Stimulated activated CD8-positive, alpha-beta memory T cell treated with anti-CD3 and anti-CD28 coated beads, Interleukin-15, amount 100 ng/mL, for 24 hours (primary cell): ENCODE measurements at places on chromosomes 16 and 17.

DNA sequence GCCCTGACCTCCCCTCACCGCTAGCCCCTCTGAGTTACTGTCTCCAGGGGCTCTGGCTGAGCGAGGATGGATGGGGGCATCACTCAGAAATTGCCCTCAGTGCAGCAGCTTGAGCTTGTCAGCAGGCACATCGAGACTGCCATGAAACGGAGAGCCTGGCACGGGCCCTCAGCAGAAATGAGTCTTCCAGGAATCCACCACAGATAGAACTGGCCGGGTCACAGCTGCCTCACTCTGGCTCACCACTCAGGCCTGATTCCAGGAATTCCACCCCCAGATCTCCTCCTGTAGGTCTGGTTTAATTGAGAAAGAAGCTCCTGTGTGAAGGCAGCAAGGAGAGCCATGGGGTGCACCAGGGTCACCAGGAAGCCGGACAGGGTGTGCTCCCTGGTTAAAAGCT, 85.5 kb downstream of the GSG1L start:
- no peak for DNase-seq

DNA sequence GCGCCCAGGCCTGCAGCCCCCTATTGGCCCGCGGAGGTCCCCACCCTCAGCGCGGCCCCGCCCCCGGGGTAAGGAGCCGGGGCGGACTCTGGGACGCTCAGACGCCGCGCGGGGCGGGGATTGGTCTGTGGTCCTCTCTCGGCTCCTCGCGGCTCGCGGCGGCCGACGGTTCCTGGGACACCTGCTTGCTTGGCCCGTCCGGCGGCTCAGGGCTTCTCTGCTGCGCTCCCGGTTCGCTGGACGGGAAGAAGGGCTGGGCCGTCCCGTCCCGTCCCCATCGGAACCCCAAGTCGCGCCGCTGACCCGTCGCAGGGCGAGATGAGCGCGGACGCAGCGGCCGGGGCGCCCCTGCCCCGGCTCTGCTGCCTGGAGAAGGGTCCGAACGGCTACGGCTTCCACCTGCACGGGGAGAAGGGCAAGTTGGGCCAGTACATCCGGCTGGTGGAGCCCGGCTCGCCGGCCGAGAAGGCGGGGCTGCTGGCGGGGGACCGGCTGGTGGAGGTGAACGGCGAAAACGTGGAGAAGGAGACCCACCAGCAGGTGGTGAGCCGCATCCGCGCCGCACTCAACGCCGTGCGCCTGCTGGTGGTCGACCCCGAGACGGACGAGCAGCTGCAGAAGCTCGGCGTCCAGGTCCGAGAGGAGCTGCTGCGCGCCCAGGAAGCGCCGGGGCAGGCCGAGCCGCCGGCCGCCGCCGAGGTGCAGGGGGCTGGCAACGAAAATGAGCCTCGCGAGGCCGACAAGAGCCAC, at the start of gene NHERF1:
TSS of gene NHERF1 (plus strand) at position 100 of the 750 bp plus-strand sequence. CDS start at position 319, 219 bp downstream.
- peak; percentile 91 for DNase-seq

DNA sequence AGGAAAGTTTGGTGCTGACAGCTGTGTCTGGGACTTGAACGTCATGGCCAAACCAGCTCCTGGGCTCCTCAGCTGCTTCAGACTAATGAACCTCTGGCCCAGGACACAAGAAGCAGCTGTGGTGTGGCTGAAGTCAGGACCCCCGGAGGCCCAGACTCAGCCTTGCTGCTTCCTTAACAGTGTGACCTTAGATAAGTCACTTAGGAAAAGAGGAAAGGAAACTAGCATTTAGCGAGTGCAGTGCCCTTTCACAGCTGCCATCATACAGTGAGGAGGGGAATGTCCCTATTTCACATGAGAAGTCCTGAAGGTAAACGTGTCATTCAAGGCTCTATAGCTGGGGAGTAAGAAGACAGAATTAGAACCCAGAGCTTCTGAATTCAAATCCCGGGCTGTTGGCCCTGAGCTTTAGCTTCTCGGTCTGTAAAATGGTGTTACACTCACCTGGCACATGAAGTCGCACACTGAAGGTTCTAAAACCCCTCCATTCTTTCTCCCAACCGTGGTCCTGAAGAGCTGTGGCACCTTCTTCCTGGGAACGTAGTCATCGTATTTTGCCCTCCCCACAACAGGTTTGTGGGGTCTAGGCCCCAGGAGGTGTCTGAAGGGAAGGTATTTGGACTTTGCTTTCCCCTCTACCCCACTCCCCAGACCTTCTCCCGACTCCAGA, 910 bp upstream of the RAMP2 start:
- no peak for DNase-seq

DNA sequence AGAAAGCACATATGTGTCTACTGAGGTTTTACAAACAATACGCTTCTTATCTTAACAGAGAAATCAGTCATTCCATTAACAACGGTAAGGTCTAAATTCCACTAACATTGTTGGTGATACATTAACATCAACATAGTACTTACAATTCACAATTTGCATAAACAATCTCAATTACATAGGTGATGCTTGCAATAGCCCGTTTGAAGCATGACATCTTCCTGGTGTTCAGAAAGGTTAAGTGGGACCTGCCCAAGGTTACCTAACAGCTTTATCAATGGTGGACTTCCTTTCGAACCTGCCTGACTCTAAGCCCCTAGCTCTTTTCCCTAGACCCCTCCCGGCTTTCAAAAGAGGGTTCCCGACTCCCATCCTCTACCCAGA, 699 bp downstream of the FAM222B start:
- DNase-seq = no peak

DNA sequence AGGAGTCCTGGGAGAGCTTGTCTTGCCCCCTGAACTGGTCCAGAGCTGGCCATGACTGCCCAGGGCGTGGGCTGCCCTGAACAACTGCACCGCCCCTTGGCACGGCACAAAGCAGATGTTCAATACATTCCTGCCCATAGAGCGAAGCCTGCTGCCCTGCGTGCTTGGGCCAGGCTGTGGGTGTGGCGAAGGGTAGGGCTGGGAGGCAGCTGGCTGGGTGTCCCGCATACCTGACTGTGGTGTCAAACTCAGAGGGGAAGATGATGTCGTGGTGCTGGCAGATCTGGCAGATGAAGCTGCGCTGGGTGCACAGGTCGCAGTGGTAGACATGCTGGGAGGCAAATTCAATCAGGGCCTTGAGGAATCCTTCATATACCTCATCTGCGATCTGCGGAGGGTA, 124.2 kb upstream of the SMURF2 start:
- no peak for DNase-seq

- no peak for DNase-seq
These were observed 81.2 kb upstream of the ATP2A3 start for GRCh38 chr17:4045487-4045886.

GRCh38 chr17:43572368-43572980, 26.3 kb upstream of the ETV4 start:
- no peak for DNase-seq
